ENCODE measurements at places on chromosomes 4 and X. TPM values are rescaled to one million over a fixed set of nuclear protein-coding genes. Genes with fewer than 3 reads are reported as not detected.

Gene MID1
- 20.6 TPM for total RNA-seq

Gene SSX4
- total RNA-seq = not detected

Gene TCEAL6
- not detected for total RNA-seq

- peaks cover 11% of the 10 kb centered on the region for H3K4me1 ChIP-seq
- DNase-seq = no peak
- H3K27ac ChIP-seq = no peak overlapping the region
- no peaks in the 10 kb centered on the region for H3K27me3 ChIP-seq
- H3K4me3 ChIP-seq = no peak overlapping the region
- no peaks in the 10 kb centered on the region for H3K36me3 ChIP-seq
Observed at GRCh38 chr4:77100234-77100633, 24.4 kb upstream of the CCNI start.

- no peaks in the 10 kb centered on the region for H3K4me1 ChIP-seq
- H3K36me3 ChIP-seq = no peaks in the 10 kb centered on the region
- DNase-seq = no peak
- no peak overlapping the region for H3K27ac ChIP-seq
- no peaks in the 10 kb centered on the region for H3K27me3 ChIP-seq
- H3K4me3 ChIP-seq = no peak overlapping the region
Observed at GRCh38 chr4:15270201-15270600, 157.6 kb upstream of the C1QTNF7 start.

DNA sequence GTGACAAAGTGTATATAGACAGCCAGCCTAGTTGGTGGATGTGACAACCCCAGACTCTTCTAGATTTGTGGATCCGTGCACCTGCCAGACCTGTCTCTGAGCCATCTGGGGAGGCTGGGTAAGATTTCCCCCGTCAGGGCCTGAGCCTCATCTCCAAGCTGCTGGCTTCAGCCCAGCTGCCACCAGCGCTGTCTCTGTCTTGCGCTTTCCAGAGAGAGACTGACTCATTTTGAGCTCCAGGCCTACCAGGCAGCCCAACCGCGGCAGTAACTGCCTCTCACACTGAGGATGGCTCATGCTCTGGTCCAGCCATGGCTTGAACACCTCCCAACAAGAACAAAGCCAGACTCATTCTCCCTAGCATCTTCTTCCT is 26.4 kb downstream of the NOP14 start:
- H3K4me1 ChIP-seq = no peaks in the 10 kb centered on the region
- no peak for DNase-seq
- peaks cover 20% of the 10 kb centered on the region for H3K36me3 ChIP-seq
